ENCODE measurements at places on chromosomes 1 and 21.

DNA sequence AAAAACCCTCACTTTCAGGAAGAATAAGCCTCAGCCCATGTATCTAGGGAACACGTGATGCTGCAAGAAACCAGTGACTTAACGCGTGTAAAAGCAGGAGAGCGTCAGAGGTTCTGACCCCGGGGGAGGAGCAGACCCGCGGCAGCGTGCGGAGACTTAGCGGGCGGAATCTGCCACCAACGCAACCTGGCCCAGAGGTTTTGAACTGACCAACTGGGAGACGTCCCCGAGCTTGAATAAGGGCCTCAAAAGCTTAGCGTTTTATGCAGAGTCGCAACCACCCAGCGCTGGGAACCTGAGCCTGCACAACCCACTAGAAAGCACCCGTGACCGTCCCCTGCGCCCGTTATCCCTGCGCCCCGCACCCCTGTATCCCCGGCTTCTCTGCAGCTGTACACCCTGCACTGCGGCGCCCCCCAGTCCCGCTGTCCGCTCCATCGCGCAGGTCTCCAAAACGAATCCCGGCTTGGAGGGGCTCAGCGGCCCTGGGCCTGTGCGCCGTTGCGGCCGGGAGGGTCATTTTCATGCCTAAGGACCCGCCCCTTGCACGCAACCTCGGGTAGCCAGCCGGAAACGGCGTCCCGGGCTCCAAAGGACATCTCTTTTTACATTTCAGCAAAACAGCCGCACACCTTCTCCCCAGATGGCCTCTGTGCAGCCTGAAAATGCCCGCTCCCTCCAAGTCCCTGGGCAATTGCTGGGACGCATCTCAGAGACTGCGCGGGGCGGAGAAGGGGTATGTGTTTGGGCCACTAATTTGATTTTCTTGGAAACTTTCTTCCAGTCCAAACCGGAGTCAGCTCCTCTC lies 29.4 kb upstream of the TRIM17 start:
- DNase-seq = no peak

GRCh38 chr1:186183970-186184628 lies 191.0 kb downstream of the TPR start:
- no peak for DNase-seq

DNA sequence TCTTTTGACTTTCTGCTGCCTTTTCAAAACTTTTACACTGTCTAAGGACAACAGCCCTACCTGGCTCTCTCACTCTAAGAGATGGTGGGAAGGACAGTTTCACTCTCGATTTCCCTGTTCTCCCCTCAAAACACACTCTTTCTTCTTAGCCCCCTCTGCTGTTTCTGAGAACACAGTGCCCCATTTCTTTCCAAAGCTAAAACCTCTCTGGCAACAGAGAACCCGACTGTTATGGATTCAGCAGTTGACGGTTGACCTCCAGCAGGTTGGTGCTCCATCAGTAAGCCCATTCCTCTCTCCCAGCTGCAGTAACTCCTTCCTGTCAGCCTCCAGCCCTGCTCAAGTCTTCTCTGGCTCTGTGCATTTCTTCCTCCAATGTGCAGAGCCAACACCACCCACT lies 88.2 kb upstream of the ABCD3 start:
- DNase-seq = no peak

- DNase-seq = no peak
Observed at GRCh38 chr1:205449750-205450443, 5.9 kb downstream of the BLACAT1 start.

- DNase-seq = no peak
Observed at GRCh38 chr1:115135681-115136080, 46.4 kb upstream of the TSPAN2 start.

DNA sequence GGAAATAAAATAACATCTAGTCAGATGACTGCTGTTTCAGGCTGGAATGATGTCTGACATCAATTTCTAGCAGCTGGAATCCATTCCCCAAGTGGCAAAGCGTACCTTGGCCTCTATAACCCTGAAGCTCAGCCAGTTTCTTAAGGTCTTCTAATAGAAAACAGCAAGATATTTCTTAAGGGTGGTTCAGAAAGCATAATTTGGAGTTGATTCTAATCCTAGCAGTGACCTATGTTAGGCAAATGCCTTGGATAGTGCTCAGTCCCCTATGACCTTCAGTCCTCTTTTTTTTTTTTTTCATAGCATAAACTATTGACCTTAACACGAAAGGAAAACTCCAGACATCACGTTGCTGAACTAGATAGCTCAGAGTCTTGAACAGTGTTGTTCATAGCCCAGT lies 56.5 kb downstream of the LAMC2 start:
- no peak for DNase-seq

GRCh38 chr1:234260578-234260977 lies 112.7 kb upstream of the COA6 start:
- no peak for DNase-seq

- DNase-seq = no peak
Observed at GRCh38 chr1:24849672-24850295, 80.3 kb downstream of the RUNX3 start.

DNA sequence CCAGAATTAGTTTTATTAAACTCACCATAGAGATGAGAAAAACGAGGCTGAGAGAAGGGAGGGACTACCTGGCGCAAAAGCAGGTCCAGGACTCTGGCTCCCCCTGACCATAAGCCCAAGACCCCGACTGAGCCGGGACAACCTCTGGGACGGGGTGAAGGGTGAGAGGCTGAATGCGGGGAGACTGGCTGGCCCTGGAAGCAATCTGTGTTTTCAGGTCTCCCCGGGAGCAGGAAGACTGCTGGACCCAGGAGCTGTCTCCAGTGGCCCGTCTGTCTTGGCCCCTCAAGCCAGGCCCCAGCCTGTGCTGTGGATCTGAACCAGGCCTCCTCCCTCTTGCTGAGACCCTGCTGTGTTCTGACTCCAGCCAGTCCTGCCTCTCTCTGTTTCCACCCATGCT lies 240.8 kb downstream of the TRABD2B start:
- no peak for DNase-seq

GRCh38 chr1:200153277-200154055 lies 126.0 kb downstream of the NR5A2 start:
- no peak for DNase-seq

- peak; percentile 22 for DNase-seq
Observed at GRCh38 chr1:220908757-220909156, 29.5 kb downstream of the HLX start.

- peak; percentile 62 for DNase-seq
Observed at GRCh38 chr1:97976801-97977200, 56.0 kb upstream of the DPYD start.

- DNase-seq = no peak
Observed at GRCh38 chr1:33005117-33005837, 31.4 kb downstream of the AK2 start.

DNA sequence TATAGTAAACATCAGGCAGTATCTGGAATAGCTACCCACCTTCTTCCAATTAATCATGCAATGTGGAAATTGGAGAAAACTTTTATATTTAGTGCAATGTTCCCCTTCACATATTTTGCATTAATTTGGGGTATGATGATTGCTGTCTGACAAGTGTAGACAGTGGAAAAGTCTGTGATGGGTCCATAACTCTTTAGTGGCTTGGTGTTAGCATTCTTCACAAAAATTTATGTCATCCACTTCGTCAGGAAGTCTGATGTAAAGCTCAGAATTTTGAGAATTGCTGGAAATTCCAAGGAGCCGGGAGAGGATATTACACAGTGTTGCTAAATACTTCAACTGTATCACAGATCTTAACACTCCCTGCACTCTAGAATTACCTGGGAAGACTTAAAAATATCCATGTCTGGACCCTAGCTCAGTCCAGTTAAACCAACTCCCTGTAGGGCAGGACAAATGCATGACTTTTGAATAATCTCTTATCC lies 549.7 kb upstream of the PLXNA2 start:
- DNase-seq = no peak

DNA sequence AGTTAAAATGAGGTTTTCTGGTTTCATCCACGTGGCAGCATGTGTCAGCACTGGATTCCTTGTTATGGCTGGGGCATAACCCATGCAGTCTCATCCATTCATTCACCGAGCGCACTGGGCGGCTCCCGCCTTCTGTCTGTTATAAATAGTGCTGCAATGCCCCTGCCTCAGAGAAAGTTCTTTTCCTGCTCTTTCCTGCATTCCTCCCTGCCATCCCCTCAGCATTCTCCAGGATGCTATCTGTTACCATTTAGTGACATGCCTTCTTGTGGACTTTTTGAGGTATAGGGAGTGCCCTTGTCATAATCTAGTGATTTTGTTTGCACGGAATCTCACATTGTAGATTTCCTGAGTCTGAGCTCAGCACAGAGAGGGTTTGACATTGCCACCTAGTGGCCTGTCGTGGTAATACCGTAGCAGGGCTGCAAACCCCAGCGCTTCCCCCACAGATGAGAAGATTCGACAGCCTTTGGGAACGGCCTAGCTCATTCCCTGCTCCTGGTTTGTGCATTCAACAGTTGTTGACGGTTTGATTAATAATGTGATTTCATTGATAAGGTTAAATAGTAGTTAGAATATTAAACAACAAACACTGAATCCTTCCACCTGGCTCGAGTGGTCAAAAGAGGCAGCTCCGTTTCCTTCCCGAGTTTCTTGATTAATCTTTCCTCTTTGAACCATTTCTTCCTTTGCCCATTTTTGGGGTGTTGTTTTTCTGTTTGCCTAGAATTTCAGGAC lies 46.3 kb downstream of the UMODL1 start:
- DNase-seq = peak; percentile 88

DNA sequence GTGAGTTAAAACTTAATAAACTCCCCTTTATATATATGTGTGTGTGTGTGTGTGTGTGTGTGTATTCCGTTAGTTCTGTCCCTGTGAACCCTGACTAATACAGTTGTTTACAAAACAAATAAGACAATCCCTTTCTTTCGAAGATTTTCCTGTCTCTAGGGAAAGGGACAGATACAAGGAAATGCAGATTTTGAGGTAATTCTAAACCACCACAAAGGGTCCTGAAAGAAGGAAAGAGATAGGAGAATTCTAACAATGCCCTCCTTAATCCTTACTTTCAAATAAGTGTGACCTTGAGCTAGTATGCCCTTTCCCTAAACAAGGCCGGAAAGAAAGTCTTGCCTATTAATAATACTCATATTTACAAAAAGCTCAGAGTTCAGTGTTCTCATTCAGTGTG lies 164.8 kb upstream of the COL11A1 start:
- DNase-seq = no peak

DNA sequence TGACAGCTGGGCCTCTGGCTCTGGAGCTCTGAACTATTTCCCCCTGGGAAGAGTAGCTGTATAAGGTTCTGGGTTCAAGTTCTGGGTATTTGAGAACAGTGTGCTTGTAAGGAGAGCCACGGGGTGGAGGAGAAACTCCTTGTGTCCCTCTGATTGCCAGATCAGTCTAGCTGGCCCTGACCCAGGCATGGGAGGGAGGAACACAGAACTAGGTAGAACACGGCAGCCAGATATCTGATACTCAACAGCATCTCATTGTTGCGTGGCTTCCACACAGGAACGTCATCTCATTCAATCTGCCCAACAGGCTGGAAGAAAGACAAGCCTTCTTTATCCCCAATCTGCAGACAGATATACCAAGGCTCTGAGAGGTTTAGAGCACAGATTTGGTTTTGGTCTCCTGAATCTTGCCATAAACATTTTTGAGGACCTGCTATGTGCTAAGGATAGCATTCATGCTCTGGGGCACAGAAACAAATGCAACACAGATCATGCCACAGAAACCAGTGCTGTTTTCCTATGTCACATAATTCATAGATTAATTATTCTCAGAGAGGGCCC lies 83.8 kb downstream of the PLXNA2 start:
- no peak for DNase-seq

DNA sequence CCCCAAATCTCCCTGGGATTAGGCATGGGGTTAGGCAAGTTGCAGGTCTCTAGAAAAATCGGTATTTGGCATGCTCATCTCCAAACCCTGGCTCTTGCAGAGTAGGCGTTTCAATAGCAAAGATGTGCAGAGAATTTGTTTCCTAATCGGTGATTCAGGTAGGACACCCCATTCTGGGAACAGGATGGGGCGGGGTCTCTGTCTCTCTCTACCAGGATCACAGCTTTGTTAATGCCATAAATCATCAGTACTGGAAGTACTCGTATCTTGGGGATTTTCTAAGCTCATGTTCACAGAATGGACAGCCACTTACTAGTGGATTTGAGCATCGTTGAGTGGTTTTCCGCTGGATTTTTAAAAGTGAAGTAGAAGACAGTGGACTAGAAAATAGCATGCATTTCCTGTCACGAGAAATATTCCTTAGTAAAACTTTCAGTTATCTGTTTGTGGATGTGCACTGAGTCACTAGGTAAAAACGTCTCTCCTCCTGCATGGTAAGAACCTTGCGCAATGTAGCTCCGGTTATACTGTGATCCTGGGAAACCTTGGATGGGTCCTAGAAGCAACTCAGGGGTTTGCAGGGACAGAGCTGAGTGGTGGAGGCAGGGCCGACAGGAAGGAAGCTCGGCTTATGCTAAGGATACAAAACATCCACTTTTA lies 5.1 kb downstream of the TMEM51 start:
- DNase-seq = no peak

DNA sequence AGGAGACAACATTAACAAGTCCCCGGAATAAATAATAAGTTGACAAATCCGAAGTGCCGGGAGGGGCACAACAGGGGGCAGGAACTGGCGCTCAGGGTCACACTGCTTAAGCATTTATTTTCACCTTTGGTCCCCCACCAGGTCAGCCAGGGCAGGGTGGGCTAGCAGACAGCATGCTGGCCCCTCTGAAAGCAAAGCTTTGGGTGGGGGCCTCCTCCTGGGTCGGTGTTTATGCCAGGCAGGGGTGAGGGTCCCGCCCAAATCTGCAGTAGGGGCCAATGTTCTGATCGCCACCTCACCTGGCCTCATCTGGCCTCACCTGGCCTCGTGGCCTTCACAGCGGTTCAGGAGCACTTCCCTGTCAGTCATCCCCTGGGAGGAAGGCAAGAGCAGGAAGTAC lies 8.2 kb upstream of the FAM131C start:
- no peak for DNase-seq

- DNase-seq = peak; percentile 95
Observed at GRCh38 chr1:206513312-206514111, 6.2 kb downstream of the RASSF5 start.

DNA sequence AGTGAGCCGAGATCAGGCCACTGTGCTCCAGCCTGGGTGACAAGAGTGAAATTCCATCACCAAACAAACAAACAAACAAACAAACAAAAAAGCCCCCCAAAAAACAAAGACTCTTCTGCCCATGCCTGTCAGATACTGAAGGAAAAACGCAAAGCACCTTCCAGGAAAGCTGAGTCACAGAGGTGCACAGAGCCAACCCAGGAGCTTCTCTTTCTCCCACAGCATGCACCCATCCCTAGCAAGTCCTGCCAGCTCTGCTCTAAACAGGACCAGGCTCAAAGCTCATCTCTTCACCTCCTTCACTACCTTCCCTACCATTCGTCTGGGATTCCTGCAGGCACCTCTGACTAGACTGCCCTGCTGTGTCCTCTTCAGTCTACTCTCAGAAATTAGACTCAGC lies 46.5 kb downstream of the ETS2 start:
- no peak for DNase-seq

Data from NCI-H1694 (cell line).